ENCODE measurements at places on chromosomes 3 and 15.

GRCh38 chr3:43953814-43954692 lies 263.3 kb downstream of the ABHD5 start:
- DNase-seq = no peak

GRCh38 chr3:186920301-186920700 lies 10.0 kb upstream of the ST6GAL1 start:
- DNase-seq = no peak

- DNase-seq = no peak
Measured at GRCh38 chr15:89586651-89587050, 11.4 kb downstream of the TICRR start.

- no peak for DNase-seq
Measured at GRCh38 chr15:57079931-57080620, 161.6 kb downstream of the TCF12 start.

DNA sequence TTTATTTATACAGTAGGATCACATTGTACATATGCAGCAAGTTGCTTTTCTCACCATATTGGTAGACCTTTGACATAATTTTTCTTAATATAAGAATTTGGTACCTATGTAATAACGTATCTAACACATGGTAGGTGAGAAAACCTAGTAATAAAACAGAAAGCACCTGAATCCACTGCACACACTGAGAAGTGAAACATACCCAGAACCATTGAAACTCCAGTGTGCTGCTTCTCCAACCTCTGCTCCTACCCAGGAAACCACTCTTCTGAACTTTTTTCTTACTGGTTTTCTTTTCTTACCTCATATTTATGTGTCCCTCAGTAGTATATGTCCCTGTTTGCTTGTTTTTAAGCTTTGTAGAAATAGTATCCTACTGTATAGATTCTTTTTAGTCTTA lies 293.0 kb downstream of the UBE2E2 start:
- no peak for DNase-seq

Data from right renal pelvis (tissue), 4 donors.